ENCODE measurements at places on chromosomes 13 and 19.

GRCh38 chr13:48504606-48505005 is 28.3 kb downstream of the RCBTB2 start:
- DNase-seq = no peak

- no peak for DNase-seq
These were observed 809 bp downstream of the U2AF2 start for GRCh38 chr19:55655648-55656040.

DNA sequence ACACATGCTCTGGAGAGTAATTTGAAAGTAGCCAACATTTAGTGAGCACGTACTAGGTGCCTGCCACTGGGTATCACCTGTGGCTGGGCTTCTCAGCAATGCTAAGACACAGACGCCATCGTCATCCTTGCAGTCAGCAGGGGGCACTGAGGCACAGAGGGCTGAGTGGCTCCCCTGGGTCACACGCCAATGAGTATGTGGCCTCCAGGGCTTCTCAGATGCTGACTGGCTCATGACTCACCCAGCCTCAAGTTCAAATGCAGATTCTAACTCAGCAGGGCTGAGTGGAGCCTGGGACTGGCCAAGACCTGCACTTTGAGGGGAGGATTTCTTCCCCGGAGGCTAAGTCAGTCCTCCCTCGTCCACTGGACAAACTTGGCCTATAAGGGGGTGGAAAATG is 115.1 kb upstream of the CACNA1A start:
- no peak for DNase-seq

- no peak for DNase-seq
These were observed 917 bp upstream of the CLPTM1 start for GRCh38 chr19:44954278-44954648.

DNA sequence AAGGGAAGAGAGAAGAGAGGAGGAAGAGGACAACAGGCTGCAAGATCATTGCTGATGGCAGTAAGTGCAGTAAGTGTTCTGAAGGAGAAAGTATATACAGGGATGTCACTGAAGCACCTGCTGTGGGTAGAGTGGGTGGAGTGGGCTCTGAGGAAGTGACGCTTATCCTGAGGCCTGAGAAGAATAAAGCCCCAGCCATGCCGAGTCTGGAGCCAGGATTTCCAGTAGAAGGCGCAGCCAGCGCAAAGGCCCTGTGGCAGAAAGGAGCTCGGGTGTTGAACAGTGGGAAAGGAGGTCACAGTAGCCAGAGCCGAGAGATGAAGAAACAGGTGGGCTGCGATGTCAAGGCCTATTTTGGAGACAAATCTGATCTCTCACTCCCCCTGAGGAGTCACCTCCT is 31.8 kb upstream of the ADGRE5 start:
- no peak for DNase-seq

DNA sequence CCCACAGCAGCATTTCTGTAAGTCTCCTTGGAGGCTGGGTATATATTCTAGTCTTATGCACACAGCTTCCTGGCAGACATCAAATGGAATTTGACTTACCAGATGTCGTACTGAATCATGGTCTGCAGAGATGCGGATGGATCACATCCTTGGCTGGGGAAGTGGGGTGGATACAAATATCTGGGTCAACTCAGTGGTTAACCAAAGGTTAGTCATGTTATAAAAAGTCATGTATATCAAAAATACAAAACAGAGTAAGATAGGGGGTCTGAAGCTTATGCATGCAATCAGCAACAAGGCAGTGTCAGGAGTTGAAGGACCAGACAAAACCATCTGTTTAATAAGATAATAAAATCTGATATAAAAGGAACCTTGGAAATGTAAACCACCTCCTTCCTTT is 61.9 kb downstream of the WASF3 start:
- no peak for DNase-seq

GRCh38 chr19:44280916-44281315 is 21.2 kb downstream of the ZNF233 start:
- no peak for DNase-seq

All from HL-60 (cell line).